ENCODE measurements at places on chromosomes 11 and 22.

DNA sequence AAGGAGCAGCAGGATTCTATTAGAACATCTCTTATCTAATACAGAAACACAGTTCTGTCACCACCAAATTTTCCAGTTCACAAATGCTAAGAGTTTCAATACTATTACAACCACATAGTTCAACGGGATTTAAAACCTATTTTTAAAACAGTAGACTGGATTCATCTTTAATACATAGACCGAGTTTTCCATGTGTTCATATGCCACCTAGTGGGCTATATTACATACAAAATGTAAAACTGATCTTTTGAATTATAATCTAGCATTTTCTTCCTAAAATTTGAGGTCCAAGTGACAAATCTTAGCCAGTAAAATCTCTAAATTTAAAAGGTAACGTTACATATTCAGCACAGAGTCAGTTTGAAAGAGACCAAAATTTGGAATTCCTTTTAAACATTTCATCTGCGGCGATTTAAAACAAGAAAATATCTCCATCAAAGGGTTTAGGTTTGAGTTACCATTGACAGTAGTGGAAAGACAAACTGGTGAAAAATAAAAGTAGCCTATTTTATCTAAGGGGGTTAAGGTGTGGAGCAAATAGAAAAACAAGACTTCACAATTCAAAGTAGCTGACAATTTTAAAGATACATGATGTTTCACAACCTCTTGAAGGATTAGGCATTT is 269.3 kb upstream of the MPPED2 start:
- no peak for DNase-seq

- no peak for DNase-seq
Observed at GRCh38 chr11:69311767-69312385, 17.9 kb downstream of the MYEOV start.

DNA sequence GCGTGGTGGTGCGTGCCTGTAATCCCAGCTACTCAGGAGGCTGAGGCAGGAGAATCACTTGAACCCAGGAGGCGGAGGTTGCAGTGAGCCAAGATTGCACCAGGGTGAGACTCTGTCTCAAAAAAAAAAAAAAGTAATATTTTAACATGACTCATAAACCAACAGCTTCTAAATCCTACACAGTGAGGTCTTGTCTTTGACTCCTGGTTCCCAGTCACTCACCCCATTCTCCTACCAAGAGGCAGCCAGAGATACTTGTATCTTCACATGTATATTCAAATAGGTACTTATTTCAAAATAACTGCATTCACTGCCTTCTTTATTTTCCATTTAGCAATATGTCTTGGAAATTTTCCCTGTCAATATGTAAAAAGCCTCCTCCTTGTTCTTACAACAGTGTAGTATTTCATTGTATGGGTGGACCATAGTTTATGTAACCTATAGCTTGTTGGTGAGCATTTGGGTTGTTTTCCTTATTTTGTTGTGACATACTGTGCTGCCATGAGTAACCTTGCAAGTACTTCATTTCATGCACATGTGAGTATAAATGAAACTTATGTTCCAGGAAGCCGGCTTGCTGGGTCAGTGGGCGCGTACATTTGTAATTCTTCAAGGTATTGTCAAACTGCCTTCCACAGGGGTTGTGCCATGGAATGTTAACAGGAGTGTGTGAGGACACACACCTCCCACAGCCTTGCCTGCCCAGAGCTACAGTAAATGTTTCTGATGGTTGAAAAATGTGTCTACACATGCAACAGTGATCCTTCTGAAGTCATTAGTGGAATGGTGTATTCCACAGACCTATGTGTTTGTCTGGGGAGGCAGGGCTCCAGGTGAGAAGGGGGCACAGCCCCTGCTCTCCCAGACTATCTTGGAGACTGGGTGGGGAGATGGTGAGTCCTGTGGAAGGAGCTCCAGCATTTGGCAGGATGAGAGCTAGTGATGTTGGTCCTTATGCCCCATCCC is 47.9 kb downstream of the OSBP2 start:
- DNase-seq = no peak

DNA sequence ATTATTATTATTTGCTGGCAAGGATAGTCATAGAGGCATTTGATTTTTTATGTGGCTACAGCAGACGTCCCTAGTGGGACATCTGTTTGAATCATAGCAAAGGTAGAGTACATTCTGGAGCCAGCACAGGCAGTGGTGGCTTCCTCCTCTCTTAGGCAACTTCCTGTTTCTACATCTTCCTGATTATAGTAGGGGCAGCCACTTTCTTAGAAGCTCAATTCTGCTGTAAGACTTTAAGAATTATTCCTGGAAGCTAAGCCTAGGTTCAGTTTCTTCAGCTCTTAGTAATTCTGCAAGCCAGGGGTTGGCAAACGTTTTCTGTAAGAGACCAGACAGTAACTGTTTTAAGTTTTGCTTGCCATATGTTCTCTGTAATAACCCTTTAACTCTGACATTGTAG is 129.3 kb upstream of the TENM4 start:
- no peak for DNase-seq

DNA sequence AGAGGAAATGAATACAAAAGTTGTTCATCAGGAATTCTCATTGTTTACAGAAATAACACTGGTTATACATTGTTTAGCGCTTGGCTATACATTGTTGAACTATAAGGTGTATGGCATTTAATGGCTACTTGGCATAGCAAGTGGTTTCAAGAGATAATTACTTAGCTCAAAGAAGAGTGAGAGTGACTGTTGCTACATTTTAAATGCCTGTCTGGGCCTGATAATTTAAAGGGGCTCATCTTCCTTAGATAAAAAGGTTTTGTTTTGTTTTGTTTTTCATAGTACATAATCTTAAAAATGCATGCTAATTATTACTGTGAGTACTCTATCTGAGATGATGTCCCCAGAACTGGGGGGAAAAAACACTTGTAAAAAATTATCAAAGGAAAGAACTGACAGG is 1.5 kb upstream of the SMPD1 start:
- no peak for DNase-seq

GRCh38 chr11:65185869-65186341 is 4.2 kb downstream of the CAPN1 start:
- DNase-seq = no peak

- DNase-seq = no peak
Observed at GRCh38 chr11:4050138-4050537, 44.5 kb upstream of the RRM1 start.

GRCh38 chr11:122108828-122109227 is 7.2 kb downstream of the BLID start:
- DNase-seq = no peak

DNA sequence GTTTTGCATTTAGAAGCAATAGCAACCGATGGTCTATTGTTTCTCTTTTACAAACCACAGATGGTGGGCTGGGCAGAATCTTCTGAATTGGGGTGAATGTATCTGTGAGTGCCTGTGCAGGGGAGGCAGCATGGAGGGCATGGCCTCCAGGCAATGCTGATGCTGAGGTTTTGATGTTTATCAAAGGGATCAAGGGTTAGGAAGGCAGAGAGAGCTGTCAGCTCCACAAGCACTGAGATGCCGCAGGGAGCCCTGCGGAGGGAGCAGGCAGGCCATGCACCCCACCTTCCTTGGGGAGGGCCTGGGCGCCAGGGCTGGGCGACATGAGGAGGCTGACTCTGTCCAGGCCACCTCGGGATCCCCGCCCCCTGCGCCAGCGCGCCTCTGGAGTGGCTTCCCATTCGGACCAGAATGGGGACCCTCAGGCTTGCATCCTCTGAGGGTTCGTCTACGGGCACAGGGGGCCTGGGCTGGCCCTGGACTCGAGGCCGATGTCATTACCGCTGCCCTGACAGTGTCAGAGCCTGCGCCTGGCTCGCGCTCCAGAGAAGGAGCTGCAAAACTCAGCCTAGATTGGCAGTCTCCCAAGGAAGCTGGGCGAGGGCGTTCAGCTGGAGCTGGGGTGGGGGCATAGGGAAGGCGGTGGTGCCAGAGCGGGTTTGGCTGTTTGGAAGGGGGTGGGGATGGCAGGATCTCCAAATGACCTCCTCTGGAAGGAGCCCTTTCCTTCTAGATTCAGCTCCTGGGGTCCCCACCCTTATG is 13.9 kb upstream of the TH start:
- DNase-seq = no peak
